Activated naive CD4-positive, alpha-beta T cell (primary cell): ENCODE measurements at places on chromosomes 6 and 20.

- DNase-seq, result no peak
Observed at GRCh38 chr6:110613356-110613755, 136.9 kb upstream of the SLC22A16 start.

DNA sequence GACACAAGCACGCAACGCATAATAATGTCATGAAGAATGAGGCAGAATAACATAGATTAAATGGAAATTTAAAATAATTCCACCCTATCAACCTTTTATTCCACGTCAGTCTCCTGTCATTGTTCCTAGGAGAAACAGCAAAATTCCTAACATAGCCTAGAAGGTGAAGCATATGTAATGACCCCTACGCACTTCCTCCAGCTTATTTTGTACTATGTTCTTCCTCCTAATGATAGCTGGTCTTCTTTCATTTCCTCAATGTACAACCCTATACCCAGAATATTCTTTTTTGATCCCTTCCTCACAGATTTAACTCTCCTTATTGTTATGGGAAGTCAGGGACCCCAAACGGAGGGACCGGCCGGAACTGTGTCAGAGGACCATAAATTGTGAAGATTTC, 122.0 kb upstream of the CARMIL1 start:
- no peak for DNase-seq

DNA sequence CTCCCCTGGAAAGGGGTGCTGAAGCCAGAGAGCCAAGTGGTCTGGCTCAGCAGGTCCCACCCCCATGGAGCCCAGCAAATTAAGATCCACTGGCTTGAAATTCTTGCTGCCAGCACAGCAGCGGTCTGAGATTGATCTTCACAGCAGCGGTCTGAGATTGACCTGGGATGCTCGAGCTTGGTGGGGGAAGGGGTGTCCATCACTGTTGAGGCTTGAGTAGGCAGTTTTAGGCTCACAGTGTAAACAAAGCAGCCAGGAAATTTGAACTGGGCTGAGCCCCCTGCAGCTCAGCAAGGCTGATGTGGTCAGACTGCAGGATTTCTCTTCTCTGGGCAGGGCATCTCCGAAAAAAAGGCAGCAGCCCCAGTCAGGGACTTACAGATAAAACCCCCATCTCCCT, 41.3 kb upstream of the B3GAT2 start:
- no peak for DNase-seq

DNA sequence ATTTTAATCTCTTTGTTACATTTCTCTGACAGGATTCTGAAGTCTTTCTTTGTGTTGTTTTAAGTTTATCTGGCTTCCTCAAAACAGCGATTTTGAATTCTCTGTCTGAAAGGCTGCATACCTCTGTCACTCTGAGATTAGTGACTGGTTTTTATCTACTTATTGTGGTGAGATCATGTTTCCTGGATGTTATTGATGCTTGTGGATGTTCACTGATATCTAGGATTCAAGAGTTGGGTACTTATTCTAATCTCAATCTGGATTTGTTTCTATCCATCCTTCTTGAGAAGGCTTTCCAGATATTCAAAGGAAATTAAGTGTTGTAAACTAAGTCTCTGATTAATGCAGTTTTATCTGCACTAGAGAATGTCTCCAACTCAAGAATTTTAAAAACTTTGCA, 1076.1 kb upstream of the ADGRB3 start:
- DNase-seq, result no peak

DNA sequence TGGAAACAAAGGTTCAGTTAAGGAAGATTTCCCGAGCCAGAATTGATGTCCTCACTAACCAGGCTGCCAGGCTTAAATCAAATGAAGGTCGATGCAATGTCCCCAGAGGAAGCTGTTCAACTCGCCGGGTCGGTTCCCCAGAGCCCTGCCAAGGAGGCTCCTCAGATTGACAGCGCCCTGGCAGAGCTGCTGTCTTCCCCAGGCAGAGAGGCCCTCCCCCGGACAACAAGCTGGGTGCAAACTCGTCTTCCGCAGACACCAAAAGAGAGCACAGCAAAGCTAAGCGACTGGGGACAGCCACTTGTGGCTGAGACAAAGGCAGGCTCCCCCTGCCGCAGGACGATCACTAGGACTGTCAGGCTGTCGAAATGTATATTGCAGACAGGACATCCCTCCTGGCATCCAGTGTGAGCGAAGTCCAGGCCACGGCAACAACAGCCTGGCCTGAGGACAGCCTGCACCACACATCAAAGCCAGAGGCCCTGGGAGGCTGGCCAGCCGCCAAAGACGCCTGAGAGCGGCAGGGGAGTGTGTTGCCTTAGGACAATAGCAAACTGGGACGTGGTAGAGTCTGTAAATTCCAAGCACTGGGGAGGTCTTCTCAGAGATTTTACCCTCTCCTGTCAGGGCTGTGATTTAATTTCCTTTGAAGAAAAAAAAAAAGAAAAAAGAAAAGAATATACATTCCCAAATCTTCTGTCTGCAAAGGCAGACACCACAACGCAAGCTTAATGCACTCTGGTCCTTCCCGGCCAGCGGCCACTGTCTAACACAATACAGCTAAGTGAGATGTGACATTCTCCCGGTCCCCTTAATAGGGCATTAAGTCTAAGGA, 99.1 kb downstream of the HIVEP2 start:
- DNase-seq, result peak; percentile 18

- DNase-seq, result peak; percentile 17
Observed at GRCh38 chr6:127971945-127972391, 71.1 kb upstream of the THEMIS start.

- DNase-seq, result no peak
Observed at GRCh38 chr6:72842140-72842539, 220.3 kb downstream of the KCNQ5 start.

GRCh38 chr6:161257793-161258457, 15.9 kb downstream of the AGPAT4 start:
- no peak for DNase-seq

- DNase-seq, result no peak
Observed at GRCh38 chr6:80467408-80467807, 360.9 kb downstream of the BCKDHB start.

- DNase-seq, result no peak
Observed at GRCh38 chr20:7723284-7723683, 217.0 kb downstream of the HAO1 start.

DNA sequence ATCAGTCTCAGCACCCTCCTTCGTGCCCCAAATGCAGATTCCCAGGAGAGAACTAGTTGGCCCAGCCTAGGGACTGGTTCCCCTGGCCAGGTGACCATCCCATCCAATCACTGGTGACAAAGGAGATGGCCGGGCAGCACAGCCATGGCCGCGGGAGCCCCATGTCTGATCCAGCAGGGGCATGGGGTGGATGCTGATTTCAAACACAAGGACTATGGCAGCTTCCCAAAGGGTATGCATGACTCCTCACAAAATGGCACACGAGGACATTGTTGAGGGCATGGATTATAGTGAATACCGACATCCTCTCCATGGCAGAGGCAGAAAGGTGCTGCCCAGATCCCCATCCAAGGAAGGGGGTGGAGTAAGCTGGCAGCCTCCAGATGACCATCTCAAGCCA, 9.9 kb upstream of the LSM14B start:
- no peak for DNase-seq

DNA sequence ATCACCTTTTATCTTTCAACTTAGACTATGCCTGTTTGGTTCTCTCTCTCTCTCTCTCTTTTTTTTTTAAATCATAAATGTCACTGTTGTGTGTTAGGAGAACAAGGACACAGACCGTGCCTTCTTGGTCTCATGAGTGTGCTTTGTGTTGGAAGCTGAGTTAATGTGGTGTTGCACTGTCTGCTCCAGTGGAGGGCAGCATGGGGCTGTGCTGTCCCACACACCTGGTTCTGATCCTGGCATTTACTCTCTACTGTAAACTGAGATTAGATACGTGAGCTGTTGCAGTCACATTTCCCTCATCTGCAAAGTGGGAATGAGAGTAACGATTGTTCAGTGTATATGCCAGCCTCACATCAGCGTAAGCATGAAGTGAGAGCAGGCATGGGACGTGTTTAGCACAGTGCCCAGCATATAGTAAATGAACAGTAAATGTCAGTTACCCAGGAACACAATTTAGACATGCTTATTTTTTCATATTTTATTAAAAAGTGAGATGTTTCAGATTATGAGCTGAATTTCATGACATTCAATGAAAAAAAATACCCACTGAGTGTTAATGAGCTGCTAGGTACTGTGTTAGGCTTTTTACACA, 161.1 kb downstream of the FARS2 start:
- no peak for DNase-seq

DNA sequence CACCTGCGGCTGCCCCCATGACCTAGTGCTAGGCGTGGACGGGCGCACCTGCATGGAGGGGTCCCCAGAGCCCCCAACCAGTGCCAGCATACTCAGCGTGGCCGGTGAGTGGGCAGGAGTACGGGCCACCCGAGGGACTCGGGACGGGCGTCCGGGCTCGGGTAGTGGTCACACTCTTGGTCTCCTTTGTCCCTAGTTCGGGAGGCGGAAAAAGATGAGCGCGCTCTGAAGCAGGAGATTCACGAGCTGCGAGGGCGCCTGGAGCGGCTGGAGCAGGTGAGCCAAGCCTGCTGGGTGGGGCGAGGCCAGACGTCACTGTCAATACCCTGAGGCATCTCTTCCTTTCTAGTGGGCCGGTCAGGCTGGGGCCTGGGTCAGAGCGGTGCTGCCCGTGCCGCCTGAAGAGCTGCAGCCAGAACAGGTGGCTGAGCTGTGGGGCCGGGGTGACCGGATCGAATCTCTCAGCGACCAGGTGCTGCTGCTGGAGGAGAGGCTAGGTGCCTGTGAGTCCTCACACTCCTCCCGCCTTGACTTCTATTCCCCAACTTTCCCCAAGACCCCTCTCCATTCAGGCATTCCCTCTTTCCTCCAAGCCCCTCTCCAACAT, 2.9 kb downstream of the EGFL8 start:
- no peak for DNase-seq

DNA sequence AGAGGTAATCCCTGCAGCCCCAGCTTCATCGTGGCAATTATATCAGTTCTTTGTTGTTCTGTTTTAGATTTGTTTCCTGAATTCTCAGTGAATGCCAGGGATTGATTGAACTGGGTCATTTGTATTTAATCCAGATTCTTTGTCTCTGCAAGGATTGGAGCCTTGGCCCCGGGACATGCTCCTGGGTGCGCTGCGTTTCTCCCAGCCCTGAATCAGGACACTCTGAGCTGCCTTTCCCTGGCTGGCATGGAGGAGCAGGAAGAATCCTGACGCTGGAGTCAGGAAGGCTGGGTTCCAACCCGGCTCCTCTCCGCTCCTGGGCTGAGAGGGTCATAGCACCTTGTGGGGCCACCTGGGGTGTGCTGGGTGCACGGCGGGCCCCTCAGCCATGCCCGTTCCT, 545.6 kb downstream of the QKI start:
- no peak for DNase-seq

DNA sequence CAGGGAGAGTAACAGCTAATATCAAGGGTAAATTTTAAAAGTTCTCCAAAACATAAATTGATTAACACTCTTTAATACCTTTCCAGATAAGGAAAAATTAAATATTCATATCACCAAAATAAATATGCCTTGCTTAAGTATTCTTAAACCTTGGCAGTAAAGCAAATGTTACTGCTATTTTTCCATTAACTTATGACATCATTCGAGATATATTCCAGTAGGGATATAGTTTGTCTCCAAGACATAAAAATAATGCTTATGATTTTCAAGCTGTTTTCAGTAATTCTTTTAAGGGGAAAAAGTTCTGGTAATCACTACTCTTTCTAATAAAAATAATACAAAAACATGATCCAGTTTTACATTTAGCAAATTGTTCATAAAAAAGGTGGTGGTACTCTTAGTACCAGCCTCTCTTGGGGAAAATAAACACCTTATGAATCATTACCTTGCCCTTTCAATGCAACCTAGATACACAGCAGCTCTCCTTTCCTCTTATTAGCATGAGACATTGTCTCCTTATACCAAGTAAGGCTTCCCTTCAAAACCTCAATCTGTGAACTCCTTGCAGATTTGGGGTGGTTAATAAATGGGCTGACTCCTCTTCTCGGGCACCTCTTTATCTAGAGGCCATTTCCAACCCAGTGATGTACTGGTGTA, 31.5 kb upstream of the LTV1 start:
- no peak for DNase-seq

GRCh38 chr20:35511814-35512420, 17.5 kb downstream of the C20orf173 start:
- no peak for DNase-seq

- no peak for DNase-seq
Observed at GRCh38 chr6:119985952-119986736, 636.6 kb upstream of the MAN1A1 start.

- peak; percentile 60 for DNase-seq
Observed at GRCh38 chr20:675453-676314, at the start of gene SCRT2. Gene SCRT2 (minus strand): TSS chr20:675802. CDS start chr20:675601, 201 bp downstream.

- DNase-seq, result peak; percentile 3
Observed at GRCh38 chr6:156060013-156060412, 604.4 kb upstream of the NOX3 start.

- no peak for DNase-seq
Observed at GRCh38 chr6:75882734-75883133, 133.7 kb downstream of the MYO6 start.

- DNase-seq, result no peak
Observed at GRCh38 chr20:49393803-49394202, 88.7 kb downstream of the KCNB1 start.

GRCh38 chr6:165439928-165440554, 130.6 kb upstream of the C6orf118 start:
- no peak for DNase-seq

DNA sequence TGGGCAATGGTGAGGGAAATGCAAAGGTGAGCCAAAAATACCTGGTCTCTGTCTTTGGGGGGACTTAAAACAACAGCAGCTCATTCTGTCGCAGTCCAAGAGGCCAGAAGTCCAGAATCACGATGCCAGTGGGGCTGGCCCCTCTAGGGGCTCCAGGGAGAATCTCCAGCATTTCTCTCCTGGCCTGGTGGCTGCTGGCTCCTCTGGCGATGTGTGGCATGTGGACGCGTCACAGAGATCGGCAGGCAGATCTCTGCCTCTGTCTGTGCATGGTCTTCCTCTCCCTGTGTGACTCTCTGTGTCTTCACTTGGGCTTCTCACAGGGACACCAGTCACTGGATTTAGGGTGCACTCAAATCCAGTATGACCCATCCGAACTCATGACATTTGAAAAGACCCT, 14.0 kb upstream of the PMEPA1 start:
- no peak for DNase-seq

DNA sequence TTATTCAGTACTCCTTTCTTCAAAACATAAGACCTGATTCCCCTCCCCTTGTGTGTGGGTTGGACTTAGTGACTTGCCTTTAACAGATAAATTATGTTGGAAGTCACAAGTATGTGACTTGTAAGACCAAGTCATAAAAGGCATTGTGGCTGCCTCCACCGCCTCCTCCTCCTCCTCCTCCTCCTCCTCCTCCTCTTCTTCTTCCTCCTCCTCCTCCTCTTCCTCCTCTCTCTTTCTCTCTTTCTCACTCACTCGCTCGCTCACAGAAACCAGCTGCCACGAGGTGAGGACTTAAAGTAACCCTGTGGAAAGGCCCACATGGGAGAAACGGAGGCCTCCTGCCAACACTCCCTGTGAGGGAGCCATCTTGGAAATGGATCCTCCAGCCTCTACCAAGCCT, 64.0 kb downstream of the NCR2 start:
- no peak for DNase-seq
